ENCODE measurements at places on chromosomes 13 and 19.
A peak's percentile ranks its signal among the peaks of the same experiment; 100 is the strongest.

GRCh38 chr19:40629346-40629745 is 28.2 kb downstream of the LTBP4 start:
- no peak for DNase-seq

- DNase-seq, result no peak
These were observed 52.7 kb downstream of the STARD13 start for GRCh38 chr13:33232883-33233282.

GRCh38 chr13:28120317-28120716 is 18.0 kb upstream of the PAN3 start:
- DNase-seq, result no peak

DNA sequence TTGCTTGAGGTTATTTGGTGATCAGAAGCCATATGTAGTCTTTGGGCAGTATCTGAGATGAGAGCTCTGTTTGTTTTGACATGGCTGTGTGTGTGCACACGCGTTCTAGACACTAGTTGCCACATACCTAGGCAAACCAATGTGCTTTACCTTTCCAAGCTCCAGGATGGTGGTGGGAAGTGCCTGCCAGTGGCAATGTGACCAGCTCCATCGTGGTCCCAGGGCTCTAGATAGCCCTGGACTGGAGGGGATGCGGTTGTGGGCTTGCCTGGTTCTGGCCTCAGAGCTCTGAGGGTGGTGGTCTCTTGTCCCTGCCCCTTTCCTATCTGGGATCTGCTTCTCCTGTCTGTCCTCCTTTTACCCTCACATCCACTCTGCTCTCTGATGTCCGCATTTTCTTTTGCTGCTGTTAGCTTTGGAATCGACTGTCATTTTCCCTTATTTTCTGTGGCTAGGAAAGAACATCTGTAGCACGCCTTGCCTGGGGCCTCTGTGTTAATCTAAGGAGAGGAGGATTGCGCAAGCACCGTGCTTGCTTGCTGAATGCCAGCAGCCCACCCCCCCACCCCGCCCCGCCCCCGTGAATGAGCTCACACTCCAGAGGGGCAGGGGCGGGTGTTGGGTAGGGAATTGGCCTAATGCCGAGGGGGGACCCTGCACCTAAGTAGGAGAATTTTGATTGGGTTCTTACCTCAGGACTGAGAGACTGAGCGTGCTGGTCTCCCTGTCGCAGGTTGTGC is 89.5 kb downstream of the ARHGEF7 start:
- no peak for DNase-seq

GRCh38 chr19:11038511-11038910 is 50.8 kb upstream of the LDLR start:
- no peak for DNase-seq

DNA sequence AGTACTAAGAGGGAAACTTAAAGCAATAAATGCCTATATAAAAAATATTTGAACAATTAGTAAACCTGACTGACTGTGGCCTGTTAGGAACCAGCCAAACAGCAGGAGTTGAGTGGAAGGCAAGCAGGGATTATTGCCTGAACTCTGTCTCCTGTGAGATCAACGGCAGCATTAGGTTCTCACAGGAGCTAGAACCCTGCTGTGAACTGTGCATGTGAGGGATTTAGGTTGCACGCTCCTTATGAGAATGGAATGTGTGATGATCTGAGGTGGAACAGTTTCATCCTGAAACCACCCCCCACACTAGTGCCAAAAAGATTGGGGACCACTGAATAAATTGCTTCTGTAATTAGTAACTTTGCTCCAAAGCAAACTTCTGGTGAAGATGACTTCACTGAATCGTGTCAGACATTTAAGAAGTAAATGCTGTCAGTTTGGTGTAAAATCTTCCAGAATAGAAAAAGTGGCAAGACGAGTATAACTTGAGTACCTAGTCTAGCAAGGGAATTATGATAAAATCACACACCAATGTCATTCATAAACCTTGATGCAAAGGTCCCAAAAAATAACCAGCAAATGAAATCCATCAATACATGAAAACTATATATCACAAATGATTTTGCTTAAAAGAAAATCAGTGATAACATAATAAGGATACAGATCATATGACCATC is 53.8 kb downstream of the SLC6A16 start:
- no peak for DNase-seq

DNA sequence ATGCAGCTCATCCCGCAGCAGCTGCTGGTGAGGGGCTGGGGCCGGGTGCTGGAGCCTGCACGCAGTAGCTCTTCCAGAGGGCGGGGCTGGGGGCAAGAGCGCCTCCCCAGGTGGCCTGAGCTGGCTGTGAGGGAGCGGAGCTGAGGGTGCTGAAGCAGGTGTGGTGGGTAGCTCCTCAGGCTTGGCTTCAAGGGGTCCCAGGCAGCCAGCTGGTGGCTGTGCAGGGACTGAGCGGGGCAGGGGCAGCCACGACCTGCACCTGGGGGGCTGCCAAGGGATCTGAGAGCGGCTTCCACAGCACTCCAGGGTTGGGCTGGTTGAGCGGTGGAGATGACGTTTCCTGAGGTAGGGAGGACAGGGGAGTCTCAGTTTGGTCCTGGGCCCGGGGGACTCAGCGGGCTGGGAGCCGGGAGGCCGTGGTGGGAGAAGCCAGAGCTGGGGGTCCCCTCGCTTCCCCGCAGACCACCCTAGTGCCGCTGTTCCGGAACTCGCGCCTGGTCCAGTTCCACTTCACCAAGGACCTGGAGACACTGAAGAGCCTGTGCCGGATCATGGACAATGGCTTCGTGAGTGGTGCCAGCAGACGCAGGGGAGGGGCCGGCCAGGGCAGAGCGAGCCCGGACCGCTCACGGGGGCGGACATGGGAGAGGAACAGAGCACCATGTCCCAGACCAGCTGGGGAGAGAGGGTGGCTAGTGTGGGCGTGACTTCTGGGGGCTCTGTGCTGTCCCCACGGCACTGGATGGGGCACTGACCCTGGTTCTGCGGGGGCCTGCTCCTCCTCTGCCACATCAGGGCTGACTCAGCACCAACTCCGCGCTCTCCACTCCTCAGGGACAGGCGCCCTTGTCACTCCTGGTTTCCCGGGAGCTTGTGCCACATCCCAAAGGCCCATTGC is 7.4 kb downstream of the PTOV1 start:
- no peak for DNase-seq

GRCh38 chr13:46168341-46168740 is 13.6 kb downstream of the LCP1 start:
- DNase-seq, result peak; percentile 47

GRCh38 chr19:17210296-17210695 is 4.9 kb upstream of the USE1 start:
- no peak for DNase-seq

- peak; percentile 79 for DNase-seq
These were observed 4.6 kb upstream of the TPP2 start for GRCh38 chr13:102591988-102592781.

DNA sequence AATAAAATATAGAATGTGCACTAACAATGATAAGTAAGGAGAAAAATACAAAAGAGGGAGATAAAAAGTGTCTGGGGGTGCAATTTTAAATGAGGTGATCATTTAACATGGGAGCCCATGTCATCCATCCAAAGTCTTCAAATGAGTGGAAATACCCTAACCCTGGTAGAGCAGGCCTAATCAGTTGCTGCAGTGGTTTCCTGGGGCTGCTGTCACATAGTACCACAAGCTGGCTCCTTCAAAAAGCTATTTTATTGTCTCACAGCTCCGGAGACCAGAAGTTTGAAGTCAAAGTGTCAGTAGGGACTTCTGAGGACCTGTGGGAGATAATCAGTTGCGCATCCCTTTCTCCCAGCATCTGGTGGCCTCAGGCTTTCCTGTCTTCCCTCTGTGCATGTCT is 717.9 kb downstream of the DIAPH3 start:
- DNase-seq, result no peak

- DNase-seq, result no peak
These were observed at the start of gene ZIC2 for GRCh38 chr13:99981735-99982035. TSS of gene ZIC2 (plus strand) at chr13:99981784. CDS start at chr13:99982065, 281 bp downstream.

GRCh38 chr13:94382960-94383359 is 96.5 kb downstream of the DCT start:
- no peak for DNase-seq
